ENCODE measurements at places on chromosomes 1 and 21. TPM values are rescaled to one million over a fixed set of nuclear protein-coding genes. Genes with fewer than 3 reads are reported as not detected.

Gene OR2G2
- not detected for total RNA-seq

Gene SPATA1
- total RNA-seq = 0.46 TPM

Gene HSD3B2
- total RNA-seq = not detected

Gene MCOLN2
- total RNA-seq = 0.85 TPM

Gene CDC20
- 16.5 TPM for total RNA-seq

Gene C4BPA
- total RNA-seq = not detected

Gene GBP3
- 19.3 TPM for total RNA-seq

Gene ANGPTL7
- total RNA-seq = not detected

Gene ROR1
- 12.6 TPM for total RNA-seq

Gene RGS16
- total RNA-seq = 3.1 TPM

Gene MASP2
- not detected for total RNA-seq

Gene LAPTM5
- total RNA-seq = 0.26 TPM

Gene GUCA2A
- not detected for total RNA-seq

Gene DNAJC6
- total RNA-seq = 6.8 TPM

Gene NR0B2
- total RNA-seq = not detected

Gene FMOD
- total RNA-seq = 32.6 TPM

Gene PODN
- 20.9 TPM for total RNA-seq

Gene LPAR3
- 0.26 TPM for total RNA-seq

Gene LINGO4
- total RNA-seq = not detected

Gene COL18A1
- total RNA-seq = 154 TPM

Gene RSPO1
- 0.07 TPM for total RNA-seq

Gene AMY1B
- not detected for total RNA-seq

Gene FCRL4
- total RNA-seq = not detected

Gene RIPPLY3
- total RNA-seq = not detected

Gene ASTN1
- 0.03 TPM for total RNA-seq

Gene FCAMR
- not detected for total RNA-seq

Gene TSSK3
- 0.13 TPM for total RNA-seq
